ENCODE measurements at places on chromosomes 4 and X.
A peak's percentile ranks its signal among the peaks of the same experiment; 100 is the strongest.

DNA sequence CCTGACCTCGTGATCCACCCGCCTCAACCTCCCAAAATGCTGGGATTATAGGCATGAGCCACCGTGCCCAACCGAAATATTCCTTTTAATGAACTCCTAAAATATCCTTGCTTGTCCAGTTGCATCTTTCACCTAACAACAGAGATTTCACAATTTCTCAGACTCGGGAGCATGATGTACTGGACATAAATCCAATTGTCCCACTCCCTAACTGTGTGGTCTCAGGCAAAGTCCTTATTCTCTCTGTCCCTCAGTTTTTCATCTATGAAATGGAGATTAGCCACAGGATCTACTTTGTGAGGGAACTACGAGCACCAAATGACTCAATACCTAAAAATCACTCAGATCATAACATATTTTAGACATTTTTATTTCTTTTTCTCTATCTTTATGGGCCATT, 9.3 kb downstream of the RAB40A start:
- no peak for DNase-seq

- DNase-seq, result no peak
Observed at GRCh38 chr4:6506616-6507140, 34.3 kb upstream of the PPP2R2C start.

- no peak for DNase-seq
Observed at GRCh38 chrX:41121766-41122165, 36.5 kb downstream of the USP9X start.

DNA sequence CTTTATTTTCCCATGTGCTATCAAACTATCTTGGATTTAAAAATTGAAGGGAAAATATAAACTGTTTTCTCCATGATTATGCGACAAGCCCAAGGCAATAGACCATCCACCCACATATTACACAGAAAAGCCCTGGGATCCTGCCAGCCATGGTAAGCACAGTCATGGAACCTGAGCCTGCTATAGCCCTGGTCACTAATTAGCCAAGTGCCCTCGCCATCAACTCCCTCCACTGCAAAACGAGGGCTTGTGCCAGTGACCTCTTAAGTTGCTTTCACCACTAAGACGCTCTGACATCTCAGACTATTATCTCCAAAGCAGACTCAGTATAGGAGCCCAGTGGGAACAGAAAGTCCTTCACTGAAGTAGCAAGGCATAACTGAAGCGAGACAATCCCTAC, 69.2 kb downstream of the NLGN4X start:
- DNase-seq, result no peak

GRCh38 chr4:15784959-15785634, 7.0 kb downstream of the CD38 start:
- peak; percentile 67 for DNase-seq

DNA sequence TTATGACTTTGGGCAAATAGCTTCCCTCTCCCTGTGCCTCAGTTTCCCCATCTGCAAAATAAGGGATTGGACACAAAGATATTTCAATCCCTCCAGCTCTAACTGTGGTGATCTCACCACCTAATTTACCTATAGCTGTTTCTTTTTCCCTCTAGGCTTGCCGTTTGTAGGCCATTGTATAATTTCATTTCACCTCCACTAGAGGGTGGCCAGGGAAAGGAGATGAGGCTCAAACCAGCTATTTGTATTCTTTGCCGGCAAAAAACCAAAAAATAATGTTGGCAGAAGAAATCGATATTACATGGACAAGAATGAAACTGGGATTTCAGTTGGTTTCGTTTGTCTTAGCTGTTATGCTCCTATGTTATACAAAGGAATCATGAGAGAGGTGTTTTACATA, 36.1 kb upstream of the DOCK11 start:
- DNase-seq, result no peak

DNA sequence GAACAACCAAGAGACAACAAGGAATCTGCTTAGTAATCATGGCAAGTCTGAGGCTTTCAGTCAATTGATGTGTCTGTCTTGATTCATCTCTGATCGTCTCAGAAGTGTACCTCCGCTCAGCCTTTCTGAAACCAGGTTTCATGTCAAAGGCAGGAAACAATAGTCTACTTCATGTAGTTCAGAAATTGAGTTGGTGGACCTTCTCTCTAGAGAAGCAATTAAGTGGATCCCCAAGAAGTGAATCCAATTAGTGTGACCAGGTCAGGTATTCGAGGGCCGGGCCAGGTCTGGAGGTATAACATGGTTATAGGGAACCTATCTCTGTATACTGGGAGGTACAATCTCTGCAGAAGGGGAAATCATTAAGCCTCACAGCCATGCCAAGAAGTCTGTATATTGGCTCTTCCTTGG, 32.0 kb downstream of the DAPP1 start:
- no peak for DNase-seq

DNA sequence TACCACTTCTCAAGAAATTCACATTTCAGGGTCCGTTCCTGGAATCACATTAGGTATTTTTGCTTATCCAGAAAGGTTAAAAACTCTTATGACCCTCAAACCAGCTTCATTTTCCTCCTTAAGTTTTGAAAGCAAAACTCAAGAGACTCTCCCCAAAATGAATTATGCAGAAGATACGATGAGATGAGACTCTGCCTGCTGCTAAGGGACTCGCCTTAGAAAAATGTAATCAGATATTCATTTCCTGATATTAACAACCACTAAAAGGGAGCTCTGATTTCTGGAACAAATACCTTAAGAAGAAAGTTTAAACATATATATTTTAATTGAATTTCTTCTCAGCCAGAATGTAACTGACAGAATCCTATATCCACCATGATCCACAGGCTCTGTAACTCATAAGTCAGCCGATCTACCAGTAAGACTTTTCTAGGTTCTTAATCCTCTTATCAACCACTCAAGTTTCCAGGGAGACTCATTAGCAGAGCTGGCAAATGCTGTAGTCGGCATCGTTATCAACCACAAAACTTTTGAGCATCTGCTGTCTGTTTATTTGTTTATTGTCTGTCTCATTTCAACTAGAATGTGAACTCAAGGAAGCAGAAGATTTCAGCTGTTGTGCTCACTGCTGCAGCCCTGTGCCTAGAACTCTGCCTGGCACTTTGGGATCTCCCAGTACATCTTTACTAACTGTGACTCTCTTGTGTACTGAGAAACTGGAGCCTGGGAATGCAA, 112.5 kb downstream of the LDB2 start:
- no peak for DNase-seq

DNA sequence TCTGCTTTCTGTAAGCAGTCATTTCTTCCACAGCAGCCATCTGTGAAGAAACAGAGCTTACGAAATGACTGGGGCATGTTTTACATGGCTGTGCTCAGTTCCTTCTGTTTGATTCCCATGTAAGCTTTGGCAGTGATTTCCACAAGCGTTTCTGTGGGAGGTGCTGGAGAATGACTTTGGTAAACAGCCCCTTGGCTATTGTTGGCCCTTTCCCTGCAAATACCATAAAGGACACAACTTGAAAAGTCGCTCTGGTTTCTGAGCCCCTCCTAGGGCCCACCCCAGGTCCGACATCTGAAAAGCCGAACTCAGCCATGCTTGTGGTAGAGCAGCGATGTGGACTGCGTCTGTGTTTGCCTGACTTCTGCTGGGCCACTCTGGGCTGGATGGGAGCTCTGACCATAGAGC, 3.7 kb downstream of the LIMCH1 start:
- no peak for DNase-seq

DNA sequence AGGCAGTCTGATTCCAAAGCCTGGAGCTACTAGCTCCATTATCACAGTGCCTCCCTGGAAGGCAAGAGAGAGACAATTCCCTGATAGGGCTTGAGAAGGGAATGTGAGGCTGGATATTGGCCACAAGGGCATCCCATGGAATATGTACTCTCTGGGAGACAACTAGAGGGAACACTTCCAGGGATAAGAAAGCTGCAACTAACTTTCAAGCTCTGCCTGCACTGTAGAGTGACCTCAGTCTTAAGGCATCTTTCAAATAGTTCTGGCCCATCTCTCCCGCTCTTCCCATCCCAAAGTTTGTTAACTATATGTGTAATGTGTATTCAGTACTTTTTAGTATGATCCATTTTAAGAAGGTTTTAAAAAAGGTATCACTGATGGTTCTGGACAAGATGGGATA, 13.1 kb upstream of the RNF212 start:
- DNase-seq, result no peak

DNA sequence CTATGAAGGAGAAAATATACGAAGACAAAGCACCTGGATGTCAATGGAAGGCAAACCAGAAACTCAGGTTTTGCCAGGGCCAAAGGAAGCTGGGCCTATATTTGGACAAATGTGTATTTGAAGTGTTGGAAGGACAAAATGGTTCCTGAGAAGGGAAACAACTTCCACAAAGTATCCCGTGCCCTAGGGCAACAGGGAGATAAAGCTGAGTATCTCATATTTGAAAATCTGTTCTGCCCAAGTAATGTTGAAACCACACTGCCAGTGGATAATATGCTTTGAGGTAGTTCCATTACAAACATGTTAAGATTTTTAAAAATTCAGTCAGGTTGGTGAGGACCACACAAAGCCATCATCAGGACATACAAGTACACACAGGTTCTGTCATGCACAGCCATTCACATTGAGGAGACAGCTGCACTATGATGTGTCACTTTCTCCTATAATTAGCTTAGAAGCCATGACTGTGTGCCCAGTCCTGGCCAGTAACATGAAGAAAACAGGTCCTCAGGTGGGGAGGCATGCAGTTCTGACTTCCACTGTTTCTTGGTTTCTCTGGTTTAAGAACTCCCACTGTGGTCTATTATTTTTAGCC, 116.4 kb downstream of the PWWP3B start:
- DNase-seq, result no peak

DNA sequence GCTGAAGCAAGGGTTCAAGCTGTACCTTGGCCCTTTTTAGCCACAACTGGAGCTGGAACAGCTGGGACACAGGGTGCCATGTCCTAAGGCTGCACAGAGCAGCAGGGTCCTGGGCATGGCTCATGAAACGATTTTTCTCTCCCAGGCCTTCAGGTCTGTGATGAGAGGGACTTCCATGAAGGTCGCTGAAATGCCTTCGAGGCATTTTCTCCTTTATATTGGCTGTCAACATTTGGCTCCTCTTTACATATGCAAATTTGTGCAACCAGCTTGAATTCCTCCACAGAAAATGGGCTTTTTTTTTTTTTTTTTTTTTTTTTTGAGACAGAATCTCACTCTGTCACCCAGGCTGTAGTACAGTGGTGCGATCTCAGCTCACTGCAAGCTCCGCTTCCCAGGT, 430.8 kb downstream of the PCDH11X start:
- no peak for DNase-seq

- DNase-seq, result no peak
Observed at GRCh38 chr4:807792-808191, 18.1 kb downstream of the CPLX1 start.
